ENCODE measurements at places on chromosomes 3 and 15. TPM values are rescaled to one million over a fixed set of nuclear protein-coding genes. Genes with fewer than 3 reads are reported as not detected.

DNA sequence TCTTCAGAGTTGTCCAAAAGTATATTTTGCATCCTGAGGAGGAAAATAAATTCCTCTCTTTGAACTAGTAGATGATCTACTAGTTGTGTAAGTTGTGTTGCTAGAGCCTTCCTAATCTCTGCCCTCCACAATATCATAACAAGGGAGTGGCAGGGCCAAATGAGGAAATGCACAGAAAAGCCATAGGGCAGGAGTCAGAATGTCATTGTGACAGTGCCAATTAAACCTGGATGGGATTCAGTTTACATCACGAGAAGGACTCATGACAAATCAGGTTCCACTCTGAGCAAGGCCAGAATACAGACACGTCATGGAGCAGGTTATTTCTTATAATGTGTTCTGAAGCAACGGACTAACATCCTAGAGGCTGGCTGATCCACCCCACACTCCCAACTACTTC, 483.2 kb downstream of the CNTN6 start:
- H3K27ac ChIP-seq: no peak overlapping the region
- DNase-seq: no peak
- no peaks in the 10 kb centered on the region for H3K27me3 ChIP-seq
- H3K36me3 ChIP-seq: no peaks in the 10 kb centered on the region
- no peaks in the 10 kb centered on the region for H3K4me1 ChIP-seq

REC114 gene
- total RNA-seq: not detected

DNA sequence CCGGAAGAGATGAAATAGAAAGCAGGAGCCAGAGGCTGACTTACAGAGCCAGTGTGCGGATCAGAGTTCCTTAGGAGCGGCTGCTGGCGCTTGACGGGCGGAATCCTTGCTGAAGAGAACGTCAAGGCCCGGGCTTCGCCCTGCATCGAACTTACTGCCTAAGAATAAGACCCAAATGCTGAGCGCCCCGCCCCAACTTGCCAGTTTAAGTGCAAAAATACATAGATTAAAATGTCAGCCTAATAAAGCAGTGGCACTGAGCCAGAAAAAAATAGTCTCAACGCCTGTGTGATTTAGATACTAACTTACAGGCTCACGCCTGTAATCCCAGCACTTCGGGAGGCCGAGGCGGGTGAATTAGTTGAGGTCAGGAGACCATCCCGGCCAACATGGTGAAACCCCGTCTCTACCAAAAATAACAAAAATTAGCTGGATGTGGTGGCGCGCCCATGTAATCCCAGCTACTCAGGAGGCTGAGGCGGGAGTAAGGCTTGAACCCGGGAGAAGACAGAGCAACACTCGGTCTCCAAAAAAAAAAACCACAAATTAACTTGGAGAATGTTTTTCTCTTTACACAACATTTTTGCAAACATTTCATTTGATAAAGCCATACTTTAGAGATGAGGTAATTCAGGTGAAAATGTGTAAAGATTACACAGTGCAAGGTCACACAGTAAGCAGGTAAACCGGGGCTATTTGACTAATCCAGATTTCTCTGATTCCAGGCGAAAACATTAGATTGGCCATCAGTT, 1.2 kb upstream of the UBP1 start:
- H3K27me3 ChIP-seq: no peaks in the 10 kb centered on the region
- H3K36me3 ChIP-seq: no peaks in the 10 kb centered on the region
- H3K27ac ChIP-seq: peak overlapping the region; percentile 95
- DNase-seq: peak; percentile 53

OSTN gene
- not detected for total RNA-seq

DNA sequence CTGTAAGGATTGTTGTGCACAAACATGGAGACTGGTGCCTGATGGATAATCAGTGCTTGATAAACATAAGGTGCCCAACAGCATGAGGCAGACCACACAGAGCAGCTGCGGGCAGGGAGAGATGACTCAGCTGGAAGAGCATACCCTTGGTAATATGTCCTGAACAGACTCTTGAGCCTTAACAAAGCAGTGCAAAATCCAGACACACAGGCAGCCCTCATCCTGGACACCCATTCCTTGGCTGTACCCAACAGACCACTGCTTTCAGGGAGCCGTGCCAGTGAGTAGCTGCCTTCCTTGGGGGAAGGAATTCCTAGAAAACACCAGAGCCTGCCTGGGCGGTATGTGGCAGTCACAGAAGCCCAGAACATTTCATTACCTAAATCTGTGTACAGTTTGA, 156.2 kb downstream of the CLSTN2 start:
- H3K27ac ChIP-seq: no peak overlapping the region
- H3K4me1 ChIP-seq: no peaks in the 10 kb centered on the region
- H3K4me3 ChIP-seq: no peak overlapping the region
- no peaks in the 10 kb centered on the region for H3K27me3 ChIP-seq
- no peak for DNase-seq

DNA sequence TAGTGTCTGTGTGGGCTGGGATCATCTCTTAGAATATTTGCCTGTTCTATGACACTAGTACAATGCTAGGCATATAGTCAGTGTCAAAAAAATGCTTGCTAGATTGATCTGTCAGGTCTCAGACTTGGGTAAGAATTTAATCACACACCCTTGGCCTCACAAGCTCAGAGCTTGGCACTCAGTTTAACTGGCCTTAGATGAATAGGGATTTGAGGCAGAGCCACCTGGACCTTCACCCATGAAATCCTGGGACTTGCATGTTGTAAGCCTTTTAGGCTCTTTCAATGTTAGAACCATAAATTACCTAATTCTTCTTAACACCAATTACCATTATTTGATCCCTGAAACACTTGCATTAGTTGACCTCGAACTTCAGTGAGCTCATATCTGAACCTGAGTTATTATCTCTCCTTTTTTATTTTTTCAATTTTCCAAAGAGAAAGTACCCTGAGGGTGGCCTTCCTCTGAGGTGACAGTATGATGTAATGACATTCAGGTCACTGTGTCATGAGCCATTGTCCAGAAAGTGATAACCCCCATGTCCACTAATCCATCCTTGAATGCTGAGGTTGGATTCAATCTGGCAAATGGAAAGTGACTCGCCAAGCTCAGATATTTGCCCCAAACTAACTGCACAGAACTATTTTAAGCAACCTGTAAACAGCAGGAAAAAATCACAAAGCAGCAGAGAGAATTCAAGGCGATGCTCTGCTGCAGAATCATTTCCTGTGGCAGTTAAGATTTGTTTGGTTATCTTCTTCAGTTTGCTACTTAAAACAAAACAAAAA, 615.2 kb upstream of the NR2F2 start:
- no peaks in the 10 kb centered on the region for H3K27me3 ChIP-seq
- H3K27ac ChIP-seq: no peak overlapping the region
- H3K4me3 ChIP-seq: no peak overlapping the region
- no peak for DNase-seq

DNA sequence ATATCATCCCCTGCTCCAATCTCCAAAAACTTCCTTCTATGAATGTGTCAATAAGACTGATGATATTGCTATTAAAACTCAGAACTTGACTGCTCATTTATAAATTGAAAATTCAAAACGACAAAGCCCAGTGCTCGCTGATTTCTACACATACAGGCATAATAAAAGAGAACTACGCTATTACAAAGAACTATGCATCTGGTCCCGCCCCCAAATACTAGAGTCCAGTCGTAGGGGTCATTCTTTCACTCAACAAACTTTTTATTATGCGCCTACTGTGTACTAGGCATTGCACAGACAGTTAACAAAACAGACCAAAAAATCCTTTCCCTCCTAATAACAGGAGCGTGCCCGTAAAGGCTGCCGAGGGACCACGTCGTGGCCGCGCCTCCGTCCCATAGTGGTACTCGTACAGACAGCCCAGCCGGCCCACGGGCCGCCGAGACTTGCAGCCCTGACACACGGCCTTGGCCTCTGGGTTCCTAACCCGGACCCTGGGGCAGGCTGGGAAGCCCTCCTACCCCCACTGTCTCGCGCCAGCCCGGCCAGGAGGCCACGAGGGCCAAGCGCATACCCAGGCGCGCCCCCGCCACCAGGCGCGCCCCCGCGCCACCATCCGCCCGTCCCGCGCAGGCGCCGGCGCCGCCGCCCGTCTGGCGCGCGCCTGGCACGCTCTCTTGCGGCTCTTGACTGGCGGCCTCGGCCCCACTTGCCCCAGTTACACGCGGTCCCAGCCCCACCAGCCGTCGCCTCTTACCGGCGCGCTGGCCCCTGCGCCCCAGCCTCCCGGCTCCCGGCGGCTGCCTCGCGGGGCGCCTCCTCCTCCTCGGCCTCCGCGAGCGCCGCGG, 757 bp downstream of the AVEN start:
- DNase-seq: peak; percentile 33

DNA sequence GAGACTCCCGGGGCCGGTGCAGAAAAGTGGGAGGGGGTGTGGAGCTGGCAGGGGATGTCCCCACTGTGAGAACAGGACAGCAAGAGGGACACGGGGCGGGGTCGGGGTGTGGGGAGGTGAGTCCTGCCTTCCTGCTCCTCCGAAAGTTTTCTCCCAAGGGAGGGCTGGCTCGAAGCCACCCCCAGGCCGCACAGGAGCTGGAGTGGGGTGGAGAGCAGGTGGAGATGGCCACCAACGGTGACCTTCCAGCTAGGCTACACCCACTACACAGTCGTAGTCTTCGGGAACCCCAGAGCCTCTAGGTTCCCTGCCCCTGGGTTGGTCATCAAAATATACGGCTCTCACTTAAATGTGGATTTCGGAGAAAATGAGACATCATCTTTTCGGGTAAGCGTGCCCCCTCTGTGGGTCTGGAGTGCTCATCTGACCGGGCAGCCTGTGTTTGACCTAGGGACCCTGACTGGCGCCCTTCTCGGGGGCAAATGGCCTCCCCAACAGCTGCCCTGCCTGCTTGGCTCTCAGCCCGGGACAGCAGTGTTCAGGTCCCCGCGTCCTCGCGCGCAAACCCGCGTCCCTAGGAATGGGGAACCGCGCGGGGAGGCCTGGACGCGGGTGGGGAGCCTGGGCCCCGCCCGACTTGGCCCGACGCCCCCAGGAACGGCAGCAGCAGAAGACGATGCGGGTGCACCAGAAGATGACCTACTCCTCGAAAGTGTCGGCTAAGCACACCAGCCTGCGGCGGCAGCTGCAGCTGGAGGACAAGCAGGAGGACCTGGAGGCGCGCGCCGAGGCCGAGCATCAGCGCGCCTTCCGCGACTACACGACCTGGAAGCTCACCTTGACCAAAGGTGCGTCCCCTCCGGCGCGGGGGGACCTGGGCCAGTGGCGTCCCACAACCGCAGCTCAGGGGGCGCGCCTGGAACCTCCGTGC, 21.2 kb downstream of the CFAP100 start:
- peaks cover 43% of the 10 kb centered on the region for H3K27me3 ChIP-seq
- no peaks in the 10 kb centered on the region for H3K36me3 ChIP-seq
- DNase-seq: no peak
- no peak overlapping the region for H3K27ac ChIP-seq
- no peaks in the 10 kb centered on the region for H3K4me1 ChIP-seq

ARNT2 gene
- 7.0 TPM for total RNA-seq

DNA sequence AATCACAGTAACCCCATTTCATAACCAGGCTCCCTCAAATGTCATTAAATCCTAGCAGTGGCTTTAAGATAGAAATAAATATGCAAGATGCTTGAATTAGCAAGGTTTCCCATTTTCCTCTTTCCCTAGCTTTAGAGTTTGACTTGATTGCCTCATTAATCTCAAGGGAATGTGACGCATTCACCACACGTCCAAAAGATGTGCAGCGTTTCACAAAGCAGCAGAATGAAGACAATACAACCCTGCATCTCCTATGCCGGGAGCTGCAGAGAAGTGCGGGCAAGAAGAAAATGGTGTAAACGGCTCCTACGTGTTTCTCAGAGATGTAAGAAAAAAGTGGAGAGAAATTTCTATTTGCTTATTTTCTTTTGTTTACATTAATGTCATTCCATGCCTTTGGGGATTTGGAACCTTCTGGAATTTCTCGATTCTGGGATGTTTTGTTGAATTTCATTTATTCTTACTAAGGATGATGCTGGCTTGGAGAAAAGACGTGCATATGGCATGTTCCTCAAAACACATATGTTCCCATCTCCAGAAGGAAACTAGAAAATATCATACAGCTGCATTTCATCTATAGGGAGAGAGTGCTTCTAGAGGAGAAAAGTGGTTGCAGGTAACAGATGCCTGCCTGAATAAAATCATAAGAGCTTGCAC, 27.8 kb upstream of the FRMD4B start:
- H3K4me1 ChIP-seq: no peaks in the 10 kb centered on the region
- no peaks in the 10 kb centered on the region for H3K27me3 ChIP-seq
- H3K27ac ChIP-seq: no peak overlapping the region

- H3K27me3 ChIP-seq: no peaks in the 10 kb centered on the region
- no peak overlapping the region for H3K4me3 ChIP-seq
- H3K4me1 ChIP-seq: no peaks in the 10 kb centered on the region
- no peak overlapping the region for H3K27ac ChIP-seq
- no peak for DNase-seq
- no peaks in the 10 kb centered on the region for H3K36me3 ChIP-seq
Measured at GRCh38 chr3:127710155-127710941, 37.6 kb downstream of the ABTB1 start.

SAXO2 gene
- total RNA-seq: 1.1 TPM

PARP15 gene
- total RNA-seq: 5.4 TPM

- peak overlapping the region; percentile 99 for H3K27ac ChIP-seq
- H3K4me1 ChIP-seq: peaks cover 5% of the 10 kb centered on the region
Measured at GRCh38 chr3:194140520-194141414, 4.8 kb downstream of the HES1 start.

- peak; percentile 81 for DNase-seq
- H3K36me3 ChIP-seq: no peaks in the 10 kb centered on the region
- H3K27ac ChIP-seq: peak overlapping the region; percentile 88
- H3K27me3 ChIP-seq: no peaks in the 10 kb centered on the region
- H3K4me1 ChIP-seq: peaks cover 7% of the 10 kb centered on the region
Measured at GRCh38 chr15:90035095-90035839, 34.1 kb downstream of the ZNF710 start.

- no peaks in the 10 kb centered on the region for H3K27me3 ChIP-seq
- no peaks in the 10 kb centered on the region for H3K36me3 ChIP-seq
- no peaks in the 10 kb centered on the region for H3K4me1 ChIP-seq
- H3K4me3 ChIP-seq: no peak overlapping the region
Measured at GRCh38 chr3:127422663-127423375, 135.0 kb upstream of the PRR20G start.

Measured in breast epithelium (tissue), 4 donors.